ENCODE measurements at places on chromosomes 5 and 9.
A peak's percentile ranks its signal among the peaks of the same experiment; 100 is the strongest.

DNA sequence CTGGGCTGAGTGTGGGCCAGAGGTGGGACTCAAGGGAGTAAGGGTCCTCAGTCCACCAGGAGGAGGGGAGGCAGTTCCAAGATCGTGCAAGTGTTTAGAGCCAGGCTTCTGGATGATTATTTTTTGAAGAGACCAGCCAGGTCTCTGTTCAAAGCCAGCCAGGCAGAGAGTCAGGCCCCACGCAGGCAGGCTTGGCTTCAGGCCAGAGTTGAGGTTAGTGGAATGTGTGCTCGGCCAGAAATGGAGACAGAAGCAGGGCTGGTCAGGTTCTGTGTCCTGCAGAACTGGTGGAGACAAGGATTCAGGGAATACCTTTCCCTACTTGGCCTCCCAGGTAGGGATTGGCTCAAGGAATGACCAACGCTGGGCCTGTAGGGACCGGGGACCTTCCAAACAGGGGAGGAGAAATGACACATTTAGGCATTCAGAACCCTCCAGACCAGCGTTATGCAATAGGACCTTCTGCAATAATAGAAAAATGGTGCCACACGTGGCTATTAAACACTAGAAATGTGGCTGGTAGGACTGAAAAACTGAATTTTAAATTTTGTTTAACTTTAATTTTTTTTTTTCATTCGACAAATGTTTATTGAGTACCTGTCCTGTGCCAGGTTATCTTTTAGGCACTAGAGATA, 106.2 kb downstream of the CMYA5 start:
- no peak for DNase-seq

DNA sequence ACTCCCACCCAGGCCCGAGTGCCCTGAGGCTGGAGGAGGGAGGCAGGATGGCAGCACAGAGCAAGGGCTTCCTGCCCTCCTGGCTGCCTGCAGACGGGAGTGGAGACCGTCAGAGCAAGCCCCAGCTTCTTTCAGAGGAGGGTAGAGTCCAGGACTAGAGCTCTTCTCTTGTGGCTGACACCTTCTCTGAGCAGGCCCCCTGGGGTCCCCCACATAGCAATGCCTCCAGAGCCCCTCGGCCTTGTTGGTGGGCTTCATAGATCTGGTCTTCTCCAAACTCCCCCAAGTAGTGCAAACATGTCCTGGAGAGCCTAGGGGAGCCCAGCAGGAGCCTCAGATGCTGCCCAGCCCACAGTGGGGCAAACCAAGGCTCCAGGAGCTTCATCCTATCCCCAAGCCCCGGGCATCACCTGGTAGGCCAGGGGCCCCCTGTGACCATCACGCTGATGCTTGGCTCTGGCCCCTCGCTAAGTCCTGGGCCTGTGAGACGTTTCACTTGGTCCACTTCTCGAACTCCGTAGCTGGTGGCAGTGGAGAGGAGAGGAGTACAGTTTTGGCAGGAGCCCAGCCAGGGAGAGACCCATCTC, 2.0 kb downstream of the MZB1 start:
- DNase-seq = no peak

GRCh38 chr9:114261987-114262386, 60.9 kb upstream of the ORM1 start:
- no peak for DNase-seq

DNA sequence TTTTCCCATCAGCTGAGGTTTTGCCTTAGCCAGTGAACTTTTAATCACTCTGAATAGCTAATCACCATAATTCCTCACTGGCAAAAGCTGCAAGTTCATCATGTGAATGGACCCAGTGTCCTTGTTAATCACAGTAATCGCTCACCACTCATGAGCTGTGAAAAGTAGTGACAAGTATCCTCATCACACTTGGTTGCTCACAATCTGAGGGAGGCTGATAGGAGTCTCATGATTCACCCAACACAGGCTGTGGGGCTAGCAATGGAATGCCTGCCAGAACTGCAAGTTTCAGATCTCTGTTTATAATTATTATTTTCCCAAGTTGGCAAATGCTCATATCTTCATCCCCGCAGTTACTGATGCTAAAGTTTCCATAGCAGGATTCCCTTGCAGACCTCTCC, 467.2 kb downstream of the KIF4B start:
- DNase-seq = no peak

GRCh38 chr9:85212887-85213286, 528.9 kb downstream of the AGTPBP1 start:
- DNase-seq = peak; percentile 46

DNA sequence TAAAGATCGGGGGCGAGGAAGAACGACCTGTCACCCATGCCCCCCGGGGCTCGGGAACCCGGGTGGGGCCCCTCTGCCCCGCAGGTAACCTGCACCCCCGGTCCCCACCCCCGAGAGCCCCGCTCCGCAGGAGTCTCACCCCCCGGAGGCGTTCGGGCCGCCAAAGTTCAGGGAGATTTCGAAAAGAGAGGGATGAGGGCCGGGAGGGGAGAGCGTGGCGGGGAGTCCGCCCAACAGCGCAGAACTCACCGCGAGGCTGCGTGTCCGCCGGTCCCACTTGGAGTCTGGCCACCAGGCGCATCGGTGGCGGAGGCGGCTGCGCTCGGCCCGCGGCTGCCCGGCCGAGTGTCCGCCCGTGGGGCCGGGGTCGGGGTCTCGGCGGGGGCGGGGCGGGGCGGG, at the start of gene PHF19:
PHF19 (minus strand) TSS at position 347 of the 399 bp plus-strand sequence. CDS start 2,447 bp downstream, outside the sequence.
- peak; percentile 67 for DNase-seq

DNA sequence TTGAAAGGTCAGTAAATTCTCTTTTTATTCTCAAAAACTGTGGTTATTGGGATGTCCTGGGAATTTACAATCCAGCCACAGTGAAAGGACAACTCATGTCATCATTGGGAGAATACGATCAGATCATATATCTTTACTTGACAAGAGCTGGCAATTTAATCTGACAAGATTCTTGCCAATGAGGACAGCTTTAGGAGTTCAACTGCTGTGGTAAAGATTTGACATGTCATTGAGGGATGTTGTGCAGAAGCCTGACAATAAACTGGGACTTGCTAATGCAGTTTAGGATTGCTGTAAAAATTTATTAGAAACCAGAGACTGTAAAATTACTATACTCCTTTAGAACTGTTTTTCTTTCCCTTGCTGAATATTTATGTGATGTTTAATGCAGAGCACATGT, 1131.0 kb downstream of the MAT2B start:
- no peak for DNase-seq

DNA sequence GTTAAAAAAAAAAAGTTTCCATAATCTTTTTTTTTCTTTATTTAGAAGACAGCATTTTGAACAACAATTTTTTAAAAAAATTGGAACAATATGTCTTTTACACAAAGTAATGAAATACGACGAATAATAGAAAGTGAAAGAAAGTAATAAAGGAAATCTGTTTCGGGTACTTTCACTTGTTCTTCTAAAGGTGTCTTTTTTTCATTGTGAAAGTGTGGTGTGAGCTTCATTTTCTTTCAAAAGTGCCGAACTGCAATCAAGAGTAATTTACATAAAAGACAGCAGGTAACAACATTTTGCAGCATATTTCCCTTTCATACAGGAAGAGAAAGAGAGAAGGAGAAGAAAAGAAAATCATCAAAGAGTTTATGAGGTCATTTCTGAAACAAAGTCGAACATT, 159.7 kb upstream of the CDH12 start:
- DNase-seq = no peak

DNA sequence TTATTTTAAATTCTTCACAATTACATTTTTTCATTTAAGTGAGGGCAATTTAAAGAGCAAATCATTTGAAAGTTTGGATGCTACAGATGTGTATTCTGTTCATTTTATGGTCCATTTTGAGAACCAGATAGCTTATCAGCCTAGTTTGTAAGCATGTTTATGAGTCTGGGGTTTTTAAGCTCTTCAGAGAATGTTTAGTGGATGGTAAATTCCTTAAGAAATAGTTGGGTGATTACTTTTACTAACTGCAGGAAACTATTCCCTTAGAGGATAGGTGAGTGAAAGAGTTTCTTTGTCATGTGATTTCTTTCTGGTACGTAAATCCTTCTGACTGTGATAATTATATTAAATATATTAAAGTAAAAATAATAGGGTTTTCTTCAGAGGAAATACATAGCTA, 17.6 kb downstream of the RASGRF2 start:
- no peak for DNase-seq

GRCh38 chr9:37948417-37948980, 44.6 kb upstream of the SLC25A51 start:
- no peak for DNase-seq

GRCh38 chr5:14451871-14452270, 129.7 kb upstream of the OTULINL start:
- no peak for DNase-seq

DNA sequence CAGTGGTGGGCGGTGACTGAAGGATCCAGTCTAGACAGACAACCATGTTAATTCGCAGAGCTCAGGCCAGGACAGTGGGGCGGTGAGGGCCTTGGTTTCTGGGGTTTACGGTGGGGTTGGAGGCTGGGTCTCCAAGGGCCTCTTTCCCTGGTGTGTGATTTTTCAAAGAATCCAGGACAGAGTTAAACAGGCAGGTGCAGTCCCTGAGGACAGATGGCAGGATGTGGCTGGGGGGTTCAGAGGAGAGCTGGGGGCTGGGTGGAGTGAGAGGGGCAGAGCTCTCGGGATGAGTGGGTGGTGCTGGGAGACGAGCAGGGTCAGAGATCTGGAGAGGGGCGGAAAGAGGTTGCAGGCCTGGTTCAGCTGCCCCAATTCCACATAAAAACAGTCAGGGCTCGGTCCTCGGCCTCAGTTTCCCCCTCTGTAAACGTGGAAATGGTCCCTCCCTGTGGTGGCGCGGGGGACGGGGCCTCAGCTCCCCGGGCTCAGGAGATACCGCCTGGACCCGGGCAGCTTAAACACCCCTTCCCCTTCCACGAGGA, 145.9 kb downstream of the GAPVD1 start:
- DNase-seq = no peak

- peak; percentile 82 for DNase-seq
These were observed 91.7 kb upstream of the SHB start for GRCh38 chr9:38160613-38161215.

- DNase-seq = no peak
These were observed 298.0 kb upstream of the DMRT1 start for GRCh38 chr9:543478-543877.

DNA sequence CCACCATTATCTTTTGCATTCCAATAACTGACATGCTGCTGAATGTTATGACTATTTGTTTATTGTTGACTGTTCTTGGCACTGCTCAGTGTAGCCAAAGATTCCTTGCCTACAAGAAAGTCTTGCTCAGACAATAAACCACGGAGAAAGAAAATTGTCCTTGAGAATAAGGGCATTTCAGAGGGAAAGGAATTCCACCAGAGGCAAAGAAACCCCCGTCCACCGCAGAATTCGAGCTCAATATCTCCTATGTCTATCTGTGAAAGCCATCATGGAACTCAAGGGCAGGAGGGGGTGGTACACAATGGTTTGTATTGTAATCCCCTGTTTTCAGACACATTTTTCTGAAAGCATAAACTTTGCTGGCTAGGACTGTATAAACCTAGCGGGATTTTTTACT, 70.3 kb upstream of the ADAMTS16 start:
- no peak for DNase-seq

GRCh38 chr5:139386050-139386438, 2.9 kb upstream of the SLC23A1 start:
- DNase-seq = no peak

DNA sequence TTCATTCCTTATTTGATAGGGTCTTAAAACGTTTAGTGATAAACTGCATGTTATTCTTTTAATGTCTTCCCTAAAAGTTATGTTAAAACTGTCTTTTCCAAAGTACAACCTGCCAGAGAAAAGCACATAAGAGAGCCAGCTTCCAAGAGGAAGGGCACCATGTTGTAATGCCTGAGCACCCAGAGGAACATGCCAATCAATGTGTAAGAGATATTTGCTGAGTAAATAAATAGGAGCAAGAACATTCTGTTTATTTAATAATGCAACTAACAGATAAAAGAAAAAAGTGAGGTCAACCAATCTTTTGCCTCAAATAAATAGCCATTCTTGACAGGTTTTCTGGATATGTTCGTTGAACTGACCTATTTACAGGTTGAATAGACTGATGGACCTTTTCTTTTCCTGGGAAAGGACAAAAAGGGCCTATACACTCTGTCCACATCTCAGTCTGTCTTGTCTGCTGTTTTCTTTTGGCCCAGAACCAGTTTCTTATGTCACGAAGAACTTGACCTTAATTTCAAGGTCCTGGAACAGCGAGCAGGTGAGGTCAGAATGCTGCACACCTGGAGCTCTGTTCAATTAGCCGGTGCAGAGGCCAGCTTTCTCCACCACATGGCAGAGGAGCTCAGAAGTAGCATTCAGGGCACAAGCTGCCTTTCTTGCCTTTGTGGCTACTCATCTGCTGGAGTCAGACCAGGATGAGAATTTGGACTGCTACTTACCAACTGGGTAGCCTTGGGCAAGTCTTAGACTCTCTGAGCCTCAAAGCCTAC, 77.7 kb downstream of the PLCXD3 start:
- no peak for DNase-seq

DNA sequence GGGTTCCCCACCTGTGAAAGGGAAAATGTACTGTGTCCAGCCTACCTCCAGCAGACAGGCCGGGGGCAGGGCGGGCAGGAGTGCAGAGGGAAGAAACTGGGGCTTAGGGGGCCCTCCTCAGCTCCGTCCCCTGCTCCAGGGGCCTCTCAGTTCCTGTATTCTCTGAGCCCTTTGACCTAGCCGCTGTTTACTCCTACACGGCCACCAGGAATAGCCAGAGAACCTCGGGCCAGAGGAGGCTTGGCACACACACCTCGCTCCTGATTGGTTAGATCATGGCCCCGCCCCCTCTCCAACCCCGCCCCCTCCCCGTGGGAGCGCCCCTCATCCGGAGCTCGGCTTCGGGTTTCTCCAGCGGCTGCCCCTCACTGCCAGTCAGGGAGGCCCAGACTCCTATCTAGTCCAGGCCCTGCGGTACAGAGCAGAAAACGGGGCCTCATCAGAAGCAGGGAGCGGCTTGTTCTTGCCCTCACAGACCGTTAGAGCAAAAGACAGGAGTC, 2.2 kb downstream of the ST6GALNAC6 start:
- peak; percentile 47 for DNase-seq

DNA sequence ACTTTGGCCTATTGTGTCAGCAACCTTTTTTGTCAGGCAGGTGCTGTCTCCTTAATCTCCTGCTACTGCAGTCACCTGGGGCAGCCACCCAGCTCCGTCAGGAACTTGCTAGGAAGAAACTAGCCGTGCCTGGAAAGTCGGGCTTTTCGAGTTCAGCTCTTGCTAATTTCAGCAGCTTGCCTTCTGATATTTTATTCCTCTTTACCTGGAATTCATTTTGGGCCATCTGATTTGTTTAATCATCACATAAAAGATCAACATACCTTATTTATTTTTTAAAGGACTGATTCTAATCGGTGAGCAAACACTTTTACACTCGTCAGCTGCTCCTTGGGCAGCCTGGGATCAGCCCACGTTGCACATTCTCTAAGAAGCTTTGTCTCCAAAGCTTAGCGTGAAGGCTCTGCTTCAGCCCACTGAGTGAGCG, 42.2 kb downstream of the PRLR start:
- DNase-seq = no peak

GRCh38 chr5:73282383-73282782, 109.4 kb downstream of the TMEM174 start:
- no peak for DNase-seq

DNA sequence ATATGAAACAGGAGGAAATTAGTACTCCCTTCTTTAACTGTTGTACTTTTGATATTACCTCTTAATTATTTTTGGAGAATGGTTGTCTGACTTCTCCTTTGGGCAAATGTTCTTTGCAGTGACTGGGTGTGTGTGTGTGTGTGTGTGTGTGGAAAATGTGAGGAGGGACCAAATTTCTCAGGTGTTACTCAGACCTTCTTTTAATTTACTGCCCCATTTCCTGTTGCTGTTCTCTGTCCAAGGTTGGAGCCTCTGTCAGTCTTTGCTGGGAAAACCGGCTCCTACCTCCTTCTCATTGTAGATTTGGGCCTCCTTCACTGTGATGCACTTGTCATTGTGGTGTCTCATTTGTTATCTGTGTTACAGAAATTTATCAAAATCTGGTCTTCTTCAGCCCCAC, 68.4 kb downstream of the PBX3 start:
- peak; percentile 27 for DNase-seq
